ENCODE measurements at places on chromosomes 12 and 14.
A peak's percentile ranks its signal among the peaks of the same experiment; 100 is the strongest.

- no peak for DNase-seq
Observed at GRCh38 chr12:57623385-57623784, 9.6 kb downstream of the B4GALNT1 start.

DNA sequence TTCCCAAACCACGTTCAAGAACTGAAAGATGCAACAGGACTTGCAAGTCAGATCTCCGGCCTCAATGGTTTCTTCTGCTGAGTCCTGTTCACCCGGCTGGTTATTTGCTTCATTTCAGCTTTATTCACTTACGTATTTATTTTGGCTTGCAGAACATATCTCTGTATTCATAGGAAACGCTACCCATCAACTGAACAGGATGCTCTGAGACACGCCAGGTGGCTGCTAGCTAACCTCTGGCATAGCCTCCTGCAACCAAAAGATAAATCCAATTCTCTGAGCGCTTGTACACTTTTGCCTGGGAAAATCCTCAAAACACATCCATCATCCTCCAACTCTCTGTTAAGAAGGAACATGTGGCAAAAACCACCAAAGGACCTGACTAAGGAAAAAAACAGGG lies 17.3 kb downstream of the MAP3K9 start:
- no peak for DNase-seq

GRCh38 chr14:67970923-67971322 lies 151.3 kb downstream of the RAD51B start:
- DNase-seq: no peak

DNA sequence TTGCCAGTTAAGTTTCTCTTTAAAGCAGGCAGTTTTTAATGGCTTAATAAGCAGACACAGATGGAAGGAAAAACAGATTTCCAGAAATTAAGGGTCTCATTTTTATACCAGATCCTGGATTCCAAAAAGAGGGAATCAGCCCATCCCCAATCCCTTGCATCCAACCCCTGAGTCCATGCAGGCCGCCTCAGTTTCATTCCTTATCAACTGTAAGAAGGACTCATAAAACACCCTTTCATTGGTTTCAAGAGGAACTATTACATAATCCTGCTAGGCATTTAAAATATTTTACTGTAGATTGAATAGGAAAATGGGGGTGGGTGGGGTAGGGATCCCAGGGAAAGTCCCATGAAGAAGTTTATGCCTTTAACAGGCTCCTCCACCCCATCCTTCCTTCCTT lies 9.4 kb downstream of the CCDC184 start:
- DNase-seq: no peak

- DNase-seq: peak; percentile 4
Observed at GRCh38 chr12:100668945-100669536, 95.6 kb downstream of the GAS2L3 start.

- no peak for DNase-seq
Observed at GRCh38 chr14:65414961-65415589, 2.5 kb downstream of the FUT8 start.

DNA sequence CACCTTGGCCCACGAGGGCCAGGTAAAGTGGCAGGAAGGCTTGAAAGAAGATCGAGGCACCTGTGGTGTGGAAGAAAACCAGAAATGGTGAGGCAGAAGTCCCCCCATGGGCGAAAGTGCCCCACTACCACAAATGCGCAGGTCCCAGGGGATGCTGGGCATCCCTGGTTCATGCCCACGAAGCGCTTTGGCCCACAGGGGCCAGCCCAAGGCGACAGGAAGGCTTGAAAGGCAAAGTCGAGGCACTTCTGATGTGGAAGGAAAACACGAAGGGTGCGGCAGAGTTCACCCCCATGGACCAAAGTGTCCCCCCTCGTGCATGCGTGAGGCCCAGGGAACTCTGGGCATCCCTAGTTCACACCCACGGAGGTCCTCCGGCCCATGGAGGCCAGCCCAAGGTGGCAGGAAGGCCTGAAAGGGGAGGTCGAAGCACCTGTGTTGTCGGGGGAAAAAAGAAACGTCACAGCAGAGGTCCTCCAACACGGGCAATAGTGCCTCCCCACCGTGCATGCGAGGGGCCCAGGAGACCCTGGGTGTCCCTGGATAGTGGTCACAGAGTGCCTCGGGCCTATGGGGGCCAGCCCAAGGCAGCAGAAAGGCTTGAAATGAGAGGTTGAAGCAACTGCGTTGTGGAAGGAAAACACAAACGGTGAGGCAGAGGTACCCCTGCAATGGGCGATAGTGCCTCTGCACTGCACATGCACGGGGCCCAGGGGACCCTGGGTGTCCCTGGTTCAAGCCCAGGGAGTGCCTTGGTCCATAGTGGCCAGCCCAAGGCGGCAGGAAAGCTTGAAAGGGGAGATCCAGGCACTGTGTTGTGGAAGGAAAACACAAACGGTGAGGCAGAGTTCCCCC lies 373.9 kb downstream of the ALG10 start:
- no peak for DNase-seq

GRCh38 chr14:69614592-69614991 lies 3.2 kb downstream of the SUSD6 start:
- DNase-seq: no peak

- DNase-seq: no peak
Observed at GRCh38 chr12:64672925-64673409, 62.7 kb downstream of the RASSF3 start.

DNA sequence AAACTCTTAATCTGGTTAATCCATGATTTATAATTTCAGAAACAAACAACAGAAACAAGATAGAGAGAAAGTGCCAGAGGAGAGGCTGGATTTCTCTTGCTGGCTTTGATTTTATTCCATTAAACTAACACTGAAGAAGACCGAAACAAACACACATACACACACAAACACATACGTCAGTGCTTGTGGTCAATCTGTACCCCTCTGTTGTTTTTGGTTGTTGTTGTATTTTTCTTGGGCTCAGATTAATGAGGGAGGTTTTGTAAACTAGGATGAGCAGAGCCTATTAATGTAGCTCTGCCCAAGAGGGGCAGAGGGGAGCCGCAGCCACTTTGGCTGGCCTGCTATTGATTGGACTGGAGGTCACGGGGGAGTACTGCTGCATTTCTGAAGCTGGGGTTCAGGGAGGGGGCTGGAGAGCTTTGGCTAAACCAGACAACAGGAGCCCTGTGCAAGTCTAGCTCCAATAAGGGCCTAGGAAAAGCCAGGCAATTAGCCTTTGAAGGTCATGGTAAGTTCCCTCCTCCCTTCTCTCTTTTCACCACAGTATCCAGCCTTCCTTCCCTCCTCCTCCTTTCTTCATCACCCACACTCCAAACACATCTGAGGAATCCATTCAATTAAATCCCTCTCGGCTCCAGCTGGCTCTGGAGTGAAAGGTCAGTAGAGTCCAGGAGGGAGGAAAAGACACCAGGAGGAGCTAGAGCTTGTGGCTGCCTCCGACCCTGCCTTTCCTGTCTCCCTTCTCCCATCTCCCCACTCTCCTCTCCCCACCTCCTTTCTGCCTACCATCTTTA lies 344.1 kb upstream of the LMO3 start:
- DNase-seq: no peak
